Activated naive CD8-positive, alpha-beta T cell treated with anti-CD3 and anti-CD28 coated beads for 36 hours (primary cell): ENCODE measurements at places on chromosomes 3 and 15.

GRCh38 chr3:134517791-134518190 lies 31.9 kb downstream of the CEP63 start:
- no peak for DNase-seq

GRCh38 chr3:79016587-79017376 lies 751.0 kb downstream of the ROBO1 start:
- DNase-seq = no peak

GRCh38 chr3:22981166-22981565 lies 222.0 kb upstream of the UBE2E2 start:
- DNase-seq = no peak

GRCh38 chr3:50523279-50523811 lies 19.9 kb upstream of the CACNA2D2 start:
- DNase-seq = no peak

DNA sequence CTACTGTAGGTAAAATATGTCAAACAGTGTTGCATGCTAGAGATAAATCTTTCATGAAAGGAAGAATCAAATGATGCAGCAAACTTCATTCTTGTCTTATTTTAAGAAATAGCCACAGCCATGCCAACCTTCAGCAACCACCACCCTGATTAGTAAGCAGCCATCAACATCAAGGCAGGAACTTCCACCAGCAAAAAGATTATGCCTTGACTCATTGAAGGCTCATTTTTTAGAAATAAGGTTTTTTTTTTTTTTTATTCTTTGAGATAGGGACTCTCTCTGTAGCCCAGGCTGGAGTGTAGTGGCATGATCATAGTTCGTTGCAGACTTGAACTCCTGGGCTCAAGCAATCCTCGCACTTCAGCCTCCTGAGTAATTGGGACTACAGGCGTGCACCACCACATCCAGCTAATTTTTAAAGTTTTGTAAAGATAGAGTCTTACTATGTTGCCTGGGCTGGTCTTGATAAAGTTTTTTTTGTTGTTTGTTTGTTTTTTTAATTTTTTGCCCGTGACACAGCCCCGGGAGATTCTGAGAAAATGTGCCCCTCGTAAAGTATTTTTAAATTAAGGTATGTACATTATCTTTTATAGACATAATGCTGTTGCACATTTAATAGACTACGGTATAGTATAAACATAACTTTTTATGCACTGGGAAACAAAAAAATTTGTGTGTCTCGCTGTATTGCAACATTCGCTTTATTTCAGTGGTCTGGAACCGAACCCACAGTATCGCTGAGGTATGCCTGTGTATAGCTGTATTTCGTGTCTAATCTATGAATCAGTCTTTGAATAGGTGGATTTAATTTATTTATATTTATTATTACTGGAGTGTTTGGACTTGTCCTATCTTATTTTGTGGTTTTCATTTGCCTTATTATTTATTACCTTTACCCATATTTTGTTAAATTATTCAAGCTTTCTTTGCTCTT lies 23.3 kb downstream of the SNRK start:
- DNase-seq = no peak

DNA sequence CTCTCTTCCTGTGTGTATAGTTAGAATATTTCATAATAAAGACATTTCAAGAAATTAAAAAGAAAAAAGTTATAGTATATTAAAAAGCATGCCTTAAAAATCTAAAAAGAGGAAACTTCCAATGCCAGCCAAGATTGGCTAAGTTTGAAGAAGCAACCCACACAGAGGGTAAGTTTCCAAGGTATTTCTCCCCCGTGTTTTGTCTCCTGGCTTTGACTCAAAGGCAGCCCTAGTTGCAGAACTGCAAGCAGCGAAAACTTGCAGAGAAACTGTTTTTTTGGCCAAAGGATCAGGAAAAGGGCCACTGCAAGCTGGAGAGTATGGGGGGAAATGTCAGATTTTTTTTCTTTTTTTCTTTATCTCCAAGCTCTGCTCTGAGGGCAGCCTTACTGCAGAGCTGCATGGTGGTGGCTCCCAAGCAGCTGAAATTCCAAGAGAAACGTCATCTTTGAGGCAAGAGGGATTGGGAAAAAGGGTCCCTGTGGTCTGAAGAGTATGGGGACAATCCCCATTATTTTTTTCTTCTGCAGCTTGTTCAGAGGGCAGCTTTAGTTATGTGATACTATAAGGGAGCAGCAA lies 23.0 kb downstream of the HACL1 start:
- DNase-seq = no peak

GRCh38 chr3:169479314-169479939 lies 184.1 kb downstream of the MECOM start:
- no peak for DNase-seq

GRCh38 chr15:36742696-36743095 lies 163.3 kb downstream of the CDIN1 start:
- DNase-seq = no peak

DNA sequence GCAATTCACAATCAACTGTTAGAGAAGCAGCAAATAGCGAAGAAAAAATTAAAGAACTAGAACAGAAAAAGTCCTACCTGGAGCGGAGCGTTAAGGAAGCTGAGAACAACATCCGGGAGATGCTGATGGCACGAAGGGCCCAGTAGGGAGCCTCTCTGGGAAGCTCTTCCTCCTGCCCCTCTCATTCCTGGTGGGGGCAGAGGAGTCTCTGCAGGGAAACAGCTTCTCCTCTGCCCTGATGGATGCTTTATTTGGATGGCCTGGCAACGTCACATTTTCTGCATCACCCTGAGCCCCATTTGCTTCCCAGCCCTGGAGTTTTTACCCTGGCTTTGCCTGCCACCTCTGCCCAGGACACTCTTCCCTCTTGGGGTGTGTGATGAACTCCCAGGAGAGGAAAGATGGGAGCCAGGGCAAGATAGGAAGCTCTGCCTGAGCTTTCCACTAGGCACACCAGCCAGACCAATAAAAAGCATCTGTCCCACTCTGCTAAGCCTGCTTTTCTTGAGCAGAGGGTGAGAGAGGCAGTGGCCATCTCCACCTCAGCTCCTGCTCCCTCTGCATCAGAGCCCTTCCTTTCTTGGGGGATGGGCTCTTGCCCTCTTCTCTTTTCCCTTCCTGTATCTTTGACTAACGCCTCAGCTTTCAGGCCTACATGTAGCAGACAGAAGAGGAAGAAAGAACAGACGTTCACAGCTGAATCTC lies 39.4 kb downstream of the PPARG start:
- DNase-seq = no peak

GRCh38 chr3:38717355-38718240 lies 68.1 kb upstream of the SCN5A start:
- DNase-seq = no peak

DNA sequence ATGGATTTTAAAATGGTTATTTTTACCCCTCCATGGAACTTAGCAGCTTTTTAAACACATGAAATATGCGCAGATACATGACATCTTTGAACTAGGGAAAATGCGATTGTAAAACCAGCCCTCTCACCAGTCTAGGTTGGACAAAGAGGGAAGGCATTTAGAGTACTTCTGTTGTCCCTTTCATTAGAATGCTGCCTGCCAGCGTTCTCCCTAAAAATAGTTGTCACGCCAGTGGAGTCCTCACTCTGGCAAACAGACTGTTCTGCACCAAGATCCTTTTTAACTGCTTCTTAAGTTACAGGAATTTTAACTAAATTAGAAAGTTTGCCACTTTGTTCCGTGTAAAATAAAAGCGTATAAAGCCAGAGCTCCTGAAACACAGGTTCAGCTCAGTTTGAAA lies 295.3 kb downstream of the VPS13C start:
- DNase-seq = no peak
